ENCODE measurements at places on chromosomes 2 and 18.

DNA sequence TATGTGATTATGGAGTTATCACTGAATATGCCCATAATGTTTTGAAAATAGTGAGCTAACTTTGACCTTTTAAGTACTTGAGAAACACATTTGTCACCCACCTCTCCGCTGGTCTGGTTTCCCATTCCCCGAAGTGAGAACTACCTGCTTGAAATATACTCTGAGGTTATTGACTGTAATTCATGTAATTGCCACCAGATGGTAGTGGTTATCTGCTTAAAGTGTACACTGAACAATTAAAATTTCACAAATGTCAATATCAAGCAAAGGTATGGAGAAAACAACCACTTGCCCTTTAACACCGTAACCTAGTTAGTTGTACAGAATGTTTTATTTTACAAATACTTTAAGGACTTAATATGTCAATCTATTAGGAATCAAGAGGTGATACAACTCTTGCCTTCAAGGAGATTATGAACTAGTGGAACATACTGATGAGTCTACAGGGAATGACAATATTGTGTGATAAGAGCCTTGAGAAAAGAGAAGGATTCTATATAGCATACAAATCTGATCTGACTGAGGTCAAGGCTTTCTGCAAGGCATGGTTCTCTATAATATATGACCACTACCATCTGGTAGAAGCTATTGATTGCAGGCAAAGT, 316.8 kb upstream of the KCNH7 start:
- DNase-seq, result no peak

GRCh38 chr2:16105669-16106281, 165.4 kb downstream of the MYCN start:
- DNase-seq, result no peak

DNA sequence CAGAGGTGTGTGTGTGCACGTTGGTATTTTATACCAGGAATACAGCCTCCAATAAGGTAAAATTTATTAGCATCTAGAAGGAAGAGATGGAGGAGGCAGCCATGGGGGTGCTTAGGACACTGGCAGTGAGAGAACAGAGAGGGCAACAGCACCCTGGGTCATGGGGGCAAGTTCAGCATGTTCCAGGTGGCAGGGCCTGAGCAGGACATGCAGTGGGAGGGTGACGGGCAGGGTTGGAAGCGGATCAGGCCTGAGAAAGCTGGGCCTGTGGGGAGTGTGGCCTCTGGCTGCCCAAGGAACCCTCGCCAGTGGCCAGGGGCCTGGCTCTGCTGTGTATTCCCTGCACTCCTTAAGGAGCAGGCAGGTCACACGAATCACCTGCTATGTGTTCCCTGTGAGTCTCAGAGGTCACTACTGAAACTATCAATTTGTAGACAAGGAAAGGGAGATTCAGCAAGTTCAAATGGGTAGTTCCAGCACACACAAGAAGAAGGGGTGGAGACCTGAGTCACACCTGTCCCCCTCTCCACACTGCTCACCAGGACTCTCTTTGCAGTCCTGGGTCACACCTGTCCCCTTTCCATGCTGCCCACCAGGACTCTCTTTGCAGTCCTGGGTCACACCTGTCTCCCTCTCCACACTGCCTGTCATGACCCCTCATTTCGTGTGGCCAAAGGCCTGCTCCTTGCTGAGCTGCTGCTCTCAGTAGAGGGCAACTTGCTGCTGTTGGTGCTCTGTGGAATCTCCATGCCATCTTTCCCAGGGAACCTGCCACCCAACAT, 463.9 kb upstream of the HS6ST1 start:
- no peak for DNase-seq

DNA sequence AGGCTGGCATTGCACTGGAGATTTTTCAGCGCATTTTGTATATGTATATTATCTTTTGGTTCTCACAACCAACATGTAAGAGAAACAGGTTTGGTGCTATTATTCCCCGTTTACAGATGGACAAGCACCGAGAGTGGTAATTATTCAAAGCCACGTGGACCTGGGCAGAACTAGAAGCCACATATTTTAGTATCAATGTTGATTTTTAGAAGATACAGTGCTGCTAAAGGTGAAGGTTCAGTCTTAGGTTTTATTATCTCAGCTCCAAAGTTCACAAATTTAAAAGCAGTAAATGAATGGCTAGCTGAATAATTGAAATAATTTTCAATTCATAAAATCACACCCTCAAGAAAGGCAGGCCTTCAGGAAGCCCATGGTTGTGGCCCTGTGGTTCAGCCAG, 400.6 kb upstream of the ID2 start:
- DNase-seq, result no peak

- DNase-seq, result no peak
Measured at GRCh38 chr2:67055387-67056304, 341.5 kb upstream of the ETAA1 start.

- DNase-seq, result no peak
Measured at GRCh38 chr2:47503481-47504070, 100.6 kb downstream of the MSH2 start.

DNA sequence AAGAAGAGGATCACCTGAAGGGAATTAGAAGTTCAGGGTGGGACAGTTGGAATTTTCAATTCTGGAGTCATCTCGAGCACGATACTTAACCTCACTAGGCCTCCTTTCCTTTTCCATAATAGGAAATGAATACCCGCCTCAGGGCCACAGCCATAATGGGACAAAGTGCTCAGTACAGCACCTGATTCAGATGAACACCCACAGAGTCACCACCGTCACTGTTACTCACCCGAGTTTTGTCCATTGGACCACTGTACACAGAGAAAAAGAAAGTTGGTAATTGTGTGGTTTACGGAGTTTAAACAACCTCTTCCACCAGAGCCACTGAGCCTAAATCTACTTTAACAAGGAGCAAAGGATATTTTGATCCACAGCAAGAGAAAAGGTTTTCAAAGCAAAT, 122.0 kb upstream of the NDUFV2 start:
- DNase-seq, result no peak

DNA sequence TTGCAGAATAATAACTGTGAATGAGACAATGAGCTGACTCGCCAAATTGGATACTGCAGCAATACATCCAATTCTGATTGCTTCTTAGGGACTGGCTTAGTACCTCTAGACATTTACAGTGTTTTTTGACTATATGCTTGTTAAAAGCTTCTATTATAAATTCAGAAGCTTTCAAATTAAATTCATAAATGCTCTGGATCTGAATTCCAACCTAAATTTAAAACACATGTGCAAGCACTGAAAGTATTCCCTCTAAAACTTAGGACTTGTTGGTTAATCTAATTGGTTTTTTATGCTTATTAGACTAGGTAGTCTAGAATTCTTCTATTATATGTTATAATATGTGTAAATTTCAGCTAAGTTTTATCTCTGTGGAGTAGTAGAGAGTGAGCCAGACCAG, 306.9 kb downstream of the CPS1 start:
- DNase-seq, result no peak

- no peak for DNase-seq
Measured at GRCh38 chr2:233400961-233401360, 46.7 kb downstream of the DGKD start.

DNA sequence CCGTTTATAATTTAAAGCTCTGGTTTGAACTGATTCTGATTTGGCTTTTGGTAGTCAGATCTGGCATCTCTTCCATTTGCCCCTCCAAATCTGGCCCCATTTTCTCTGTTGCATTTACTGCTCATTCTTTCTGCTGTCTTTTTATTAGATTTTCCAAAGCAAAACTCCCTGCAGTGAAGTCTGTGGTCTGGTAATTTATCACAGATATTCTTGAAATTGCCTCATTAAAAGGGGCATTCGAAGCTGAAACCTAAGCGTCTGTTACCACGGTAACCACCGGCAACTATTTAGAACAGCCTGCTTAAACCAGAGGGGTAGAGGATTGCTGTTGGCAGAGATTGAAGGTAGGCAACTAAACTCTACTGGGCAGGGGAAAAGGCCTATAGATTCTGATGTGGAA, 111.5 kb upstream of the UPP2 start:
- no peak for DNase-seq

DNA sequence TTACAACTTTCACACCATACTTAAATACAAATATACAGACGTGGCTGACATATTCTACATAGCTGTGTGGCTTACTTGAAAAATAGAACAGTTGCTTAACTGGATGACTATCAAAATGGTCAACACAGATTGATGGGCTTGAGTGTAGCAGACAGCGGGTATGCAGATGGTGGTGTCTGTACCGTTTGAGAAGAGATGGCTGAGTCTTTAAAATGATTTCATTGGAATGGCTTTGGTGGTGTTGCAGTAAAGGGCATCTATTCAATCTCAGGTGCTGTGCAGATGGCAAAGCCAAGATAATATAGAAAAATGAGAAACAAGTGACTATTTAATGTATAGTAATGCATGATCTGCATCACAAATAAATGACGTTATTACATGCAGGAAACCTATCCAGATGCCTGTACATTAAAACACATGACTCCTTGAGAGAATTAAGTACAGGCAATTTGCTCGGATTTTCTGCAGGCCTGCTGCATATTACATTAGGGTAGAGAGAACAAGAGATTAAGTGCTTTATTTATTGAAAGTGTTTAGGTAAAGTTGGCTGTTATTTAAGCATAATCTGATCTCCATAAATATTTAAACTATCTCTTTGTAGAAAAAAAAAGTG, 68.5 kb downstream of the AGPS start:
- no peak for DNase-seq

DNA sequence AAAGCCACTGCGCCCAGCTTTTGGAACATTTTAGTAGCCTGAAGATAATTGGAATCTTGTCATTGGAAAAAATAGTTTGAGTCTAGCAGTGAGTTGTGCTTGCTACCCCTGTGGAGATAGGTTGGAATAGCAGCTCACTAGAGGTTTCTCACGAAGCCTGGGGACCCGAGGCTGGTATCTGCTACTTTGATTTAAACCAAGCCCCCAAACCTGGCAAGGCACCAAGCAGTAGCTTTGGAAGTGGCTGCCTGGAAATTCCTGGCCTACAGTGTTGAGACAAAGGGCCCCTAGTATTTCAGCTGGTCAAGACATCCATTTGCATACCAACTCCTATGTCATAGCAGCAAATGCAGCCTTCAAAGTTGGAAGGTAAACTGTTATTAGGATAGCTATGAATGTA, 42.1 kb downstream of the NOP58 start:
- DNase-seq, result no peak

GRCh38 chr2:181196401-181196800, 216.0 kb downstream of the UBE2E3 start:
- DNase-seq, result no peak

DNA sequence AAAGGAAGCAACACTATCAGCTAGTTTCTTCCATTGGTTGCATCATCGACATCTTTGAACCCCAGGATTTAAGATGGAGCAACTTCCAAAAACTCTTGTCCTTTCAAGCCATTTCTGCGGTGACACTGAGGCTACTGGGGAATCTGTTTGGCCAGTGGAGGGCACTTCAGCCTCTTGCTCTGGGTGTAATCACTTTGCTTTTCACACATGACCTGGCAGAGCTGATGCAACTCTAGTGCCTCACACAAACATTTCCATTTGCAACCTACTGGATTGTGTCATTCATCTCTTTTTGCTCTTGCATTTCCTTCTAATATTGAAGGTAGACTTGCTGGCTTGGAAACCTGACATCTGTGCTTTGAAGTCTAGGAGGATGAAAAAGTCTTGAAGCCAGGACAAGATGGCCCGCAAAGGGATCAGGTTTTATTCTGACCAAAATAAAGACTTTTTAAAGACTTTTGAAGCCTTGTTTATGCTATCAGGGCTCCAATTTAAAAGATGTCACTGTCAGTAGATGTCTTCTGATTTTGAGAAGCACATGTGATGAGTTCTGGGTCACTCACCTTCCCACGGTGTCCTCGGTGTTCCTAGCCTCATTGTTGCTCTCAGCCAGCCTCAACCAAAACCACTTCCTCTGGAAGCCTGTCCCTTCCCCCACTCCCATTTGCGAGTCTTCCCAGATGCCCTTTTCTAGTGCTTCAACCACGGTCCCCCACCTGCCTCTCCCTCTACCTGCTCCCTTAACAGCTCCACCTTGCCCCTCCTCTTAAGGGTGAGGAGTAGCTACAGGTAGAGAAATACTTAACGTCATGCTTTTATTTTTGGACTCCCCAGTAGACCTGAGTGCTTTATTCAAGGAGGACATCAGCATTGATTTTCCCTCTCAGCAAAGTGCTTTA, 69.7 kb upstream of the KCNE4 start:
- peak; percentile 49 for DNase-seq

- no peak for DNase-seq
Measured at GRCh38 chr2:1051075-1051474, 100.4 kb downstream of the SNTG2 start.

DNA sequence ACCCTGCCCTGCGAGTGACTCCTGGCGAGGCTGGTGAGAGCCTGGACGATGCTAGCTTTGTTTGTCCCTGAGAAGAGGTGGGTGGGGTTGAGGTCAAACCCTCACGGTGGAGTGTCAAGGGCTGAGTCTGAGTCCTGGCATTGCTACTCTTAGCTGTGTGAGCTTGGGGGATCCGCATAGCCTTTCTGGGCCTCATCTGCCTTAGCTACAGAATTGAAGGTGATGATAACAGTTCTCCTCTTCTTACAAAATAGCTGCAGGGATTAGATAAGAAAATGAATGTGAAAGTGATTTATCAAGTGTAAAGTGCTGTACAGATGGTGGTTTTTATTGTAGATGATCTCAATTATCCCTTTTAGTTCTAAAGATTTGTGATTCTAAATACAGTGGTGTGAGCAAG, 144.6 kb downstream of the LPIN1 start:
- DNase-seq, result no peak

- DNase-seq, result no peak
Measured at GRCh38 chr2:206859330-206859739, 80.0 kb upstream of the CPO start.

- no peak for DNase-seq
Measured at GRCh38 chr2:61993422-61994024, 88.0 kb downstream of the COMMD1 start.

- peak; percentile 60 for DNase-seq
Measured at GRCh38 chr2:42804891-42805290, 12.5 kb upstream of the HAAO start.

- no peak for DNase-seq
Measured at GRCh38 chr2:88614497-88615157, 12.6 kb downstream of the EIF2AK3 start.

DNA sequence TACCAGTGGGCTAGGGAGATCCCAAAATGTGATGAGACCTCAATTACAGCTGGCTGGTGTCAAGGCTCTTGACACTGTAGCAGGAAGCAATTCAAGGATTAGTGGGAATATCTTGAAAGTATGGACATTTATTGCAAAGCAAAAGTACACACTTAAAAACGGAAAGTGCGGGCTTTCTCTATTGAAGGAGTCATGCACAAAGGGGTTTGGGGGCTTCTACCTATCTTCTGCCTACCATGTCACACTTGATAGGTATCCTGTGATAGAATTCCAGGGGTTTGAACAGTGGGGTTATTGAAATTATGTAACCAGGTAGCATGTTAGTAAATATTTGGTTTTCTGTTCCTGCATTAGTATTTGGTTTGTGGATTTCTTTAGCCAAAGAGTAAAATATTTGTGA, 1652.1 kb upstream of the DDX18 start:
- DNase-seq, result no peak

DNA sequence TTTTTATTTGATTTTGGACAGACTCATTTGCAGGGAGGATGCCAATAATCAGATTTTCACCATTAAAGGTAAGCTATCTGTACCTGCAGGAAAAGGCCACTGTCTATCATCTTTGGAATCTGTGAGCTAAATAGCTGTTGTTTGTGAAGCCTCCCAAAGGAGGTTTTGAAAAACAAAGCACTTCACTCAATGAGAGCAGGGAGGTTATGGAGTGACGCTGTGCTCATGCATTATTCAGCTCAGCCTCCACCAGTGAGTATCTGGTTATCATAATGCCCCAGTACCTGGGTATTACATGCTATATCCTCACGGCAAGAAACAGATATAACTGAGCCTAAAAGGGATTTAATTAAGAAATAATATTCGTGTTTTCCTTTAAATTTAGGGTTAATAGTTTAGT, 189.6 kb upstream of the PIK3C3 start:
- DNase-seq, result no peak
